ENCODE measurements at places on chromosomes 5 and 9.
A peak's percentile ranks its signal among the peaks of the same experiment; 100 is the strongest.

- DNase-seq, result peak; percentile 44
Observed at GRCh38 chr9:69757996-69758675, 1.7 kb downstream of the PTAR1 start.

- no peak for DNase-seq
Observed at GRCh38 chr5:31769530-31769929, 130.6 kb downstream of the PDZD2 start.

DNA sequence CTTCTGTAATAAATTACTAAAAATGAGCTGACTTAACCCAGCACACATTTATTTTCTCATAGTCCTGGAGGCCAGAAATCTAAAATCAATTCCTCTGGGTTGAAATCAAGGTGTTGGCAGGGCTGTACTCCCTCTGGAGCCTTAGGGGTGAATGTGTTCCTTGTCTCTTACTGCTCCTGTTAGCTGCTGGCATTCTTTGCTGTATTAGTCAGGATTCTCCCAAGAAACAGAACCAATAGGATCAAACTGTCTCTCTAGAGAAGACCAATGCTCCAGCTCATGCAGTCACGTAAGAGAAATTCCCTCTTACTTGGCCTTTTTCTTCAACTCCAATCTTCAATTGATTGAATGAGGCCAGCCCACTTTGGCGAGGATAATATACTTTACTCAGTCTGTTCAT, 15.3 kb upstream of the CD180 start:
- no peak for DNase-seq

- DNase-seq, result no peak
Observed at GRCh38 chr5:155626592-155626991, 613.0 kb downstream of the KIF4B start.

DNA sequence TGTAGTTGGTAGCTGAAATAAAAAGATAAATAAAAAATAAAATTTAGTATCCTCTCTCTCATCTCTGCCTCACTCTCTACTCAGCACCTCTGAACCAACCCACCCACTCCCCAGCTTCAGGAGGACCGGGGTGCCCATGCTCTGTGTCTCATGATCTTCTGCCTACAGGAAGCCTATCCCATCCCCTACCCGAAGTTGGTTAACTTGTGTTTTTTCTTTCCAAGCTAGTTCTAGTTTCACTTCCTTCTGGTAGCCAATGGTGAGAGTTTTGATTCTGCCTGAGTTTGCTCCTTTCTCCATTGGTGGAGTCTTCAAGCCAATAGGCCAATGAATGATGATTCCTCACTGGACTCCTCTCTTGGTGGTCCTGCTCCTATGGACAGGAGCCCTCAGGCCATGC, 32.1 kb downstream of the SNX24 start:
- DNase-seq, result no peak

- no peak for DNase-seq
Observed at GRCh38 chr9:136339173-136339957, 12.0 kb downstream of the GPSM1 start.

DNA sequence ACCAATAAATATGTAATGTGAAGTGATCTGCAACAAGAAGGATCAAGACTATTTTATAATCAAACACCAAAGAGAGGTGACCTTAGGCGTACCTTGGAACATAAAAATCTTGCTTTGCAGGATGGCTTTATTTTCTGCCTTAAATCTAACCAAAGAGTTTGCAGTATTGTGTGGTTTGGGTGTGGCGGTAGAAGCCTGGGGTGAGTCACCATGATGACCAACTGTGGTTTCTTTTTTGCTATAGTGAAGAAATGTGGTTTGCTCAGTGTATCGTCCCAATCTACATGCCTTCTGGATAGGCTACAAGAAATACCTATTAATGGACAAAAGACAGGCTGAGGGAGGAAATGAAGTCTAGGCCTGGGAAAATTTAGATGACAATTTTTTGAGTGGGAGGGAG, 5.1 kb upstream of the CAST start:
- DNase-seq, result no peak

DNA sequence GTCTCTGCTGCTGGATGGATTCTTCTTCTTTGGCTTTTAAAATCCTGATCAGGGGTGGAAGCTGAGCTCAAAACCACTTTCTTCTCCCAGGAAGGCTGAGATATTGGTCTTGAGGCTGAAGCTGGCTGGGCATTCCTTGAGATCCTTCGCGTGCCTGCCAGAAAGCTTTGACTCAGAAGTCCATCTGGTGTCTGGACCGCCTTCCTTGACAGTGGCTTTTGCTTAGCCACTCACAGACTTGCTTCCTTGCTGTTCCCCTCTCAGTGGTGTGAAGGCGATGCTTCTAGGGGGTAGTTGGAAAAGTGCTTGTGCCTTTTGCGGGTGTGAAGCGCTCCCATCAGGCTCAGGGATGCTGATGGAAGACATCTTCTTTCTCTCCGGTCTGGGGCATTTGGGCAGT, 45.9 kb downstream of the RGS3 start:
- no peak for DNase-seq

- DNase-seq, result no peak
Observed at GRCh38 chr9:73810585-73811215, 659.0 kb downstream of the ANXA1 start.

GRCh38 chr9:83183621-83184020, 120.7 kb upstream of the RASEF start:
- DNase-seq, result peak; percentile 63

GRCh38 chr5:135608361-135608760, 29.6 kb upstream of the CXCL14 start:
- DNase-seq, result no peak

DNA sequence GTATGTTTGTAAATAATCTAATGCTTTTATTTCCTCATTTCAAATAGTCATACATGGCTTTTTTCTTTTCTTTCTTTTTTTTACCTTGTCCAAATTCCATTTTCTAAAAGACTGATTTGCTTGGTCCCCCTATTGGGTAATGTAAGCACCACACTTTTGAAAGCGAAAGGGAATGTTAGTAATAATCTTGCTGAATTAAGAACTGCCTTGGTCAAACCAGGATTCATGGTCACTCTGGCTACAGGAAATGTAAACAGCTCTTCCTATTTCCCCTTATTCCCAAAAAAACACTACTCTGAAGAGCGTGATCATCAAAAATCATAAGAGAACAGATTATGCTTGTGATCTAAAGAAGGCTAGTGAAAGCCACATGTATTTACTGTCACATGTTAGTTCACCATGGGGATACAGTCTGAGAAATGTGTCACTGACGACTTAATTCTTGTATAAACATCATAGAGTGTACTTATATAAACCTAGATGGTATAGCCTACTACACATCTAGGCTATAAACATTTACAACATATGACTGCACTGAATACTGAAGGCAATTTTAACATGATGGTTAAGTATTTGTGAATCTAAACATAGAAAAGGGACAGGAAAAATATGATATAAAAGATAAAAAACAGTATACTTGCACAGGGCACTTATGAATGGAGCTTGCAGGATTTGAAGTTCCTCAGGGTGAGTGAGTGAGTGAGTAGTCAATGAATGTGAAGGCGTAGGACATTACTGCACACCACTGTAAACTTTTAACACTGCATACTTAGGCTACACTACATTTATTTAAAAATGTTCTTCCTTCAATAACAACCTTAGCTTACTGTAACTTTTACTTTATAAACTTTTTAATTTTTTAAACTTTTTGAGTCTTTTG, 75.3 kb downstream of the HMGCR start:
- no peak for DNase-seq

GRCh38 chr5:60943624-60944023, 1.2 kb downstream of the ERCC8 start:
- DNase-seq, result no peak

- DNase-seq, result no peak
Observed at GRCh38 chr5:148904440-148904839, 78.0 kb downstream of the ADRB2 start.

DNA sequence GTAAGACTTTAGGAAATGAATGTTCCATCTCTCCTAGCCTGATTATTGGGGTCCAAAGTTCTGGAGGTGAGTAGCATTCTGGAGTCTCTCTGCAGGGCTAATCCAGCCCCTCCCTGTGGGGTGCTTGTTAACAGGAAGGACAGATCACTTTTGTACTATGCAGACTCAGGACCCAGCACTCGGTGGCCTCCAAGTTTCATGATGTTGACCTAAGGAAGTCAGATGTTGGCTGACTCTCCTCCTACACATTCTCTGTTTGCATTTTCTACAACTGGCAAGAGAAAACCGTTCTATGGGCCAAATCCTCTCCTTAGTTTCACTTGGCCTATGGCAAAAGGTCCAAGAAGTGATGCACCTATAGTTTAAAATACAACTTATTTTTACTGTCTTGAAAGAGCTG, 5.5 kb upstream of the PDE8B start:
- DNase-seq, result no peak

- no peak for DNase-seq
Observed at GRCh38 chr9:136700959-136701667, 11.3 kb upstream of the DIPK1B start.

Measured in NCI-H1105 (cell line).